ENCODE measurements at places on chromosomes 3 and 15.

GRCh38 chr15:83999396-84000135, 236.0 kb upstream of the GOLGA6L4 start:
- no peak for DNase-seq

DNA sequence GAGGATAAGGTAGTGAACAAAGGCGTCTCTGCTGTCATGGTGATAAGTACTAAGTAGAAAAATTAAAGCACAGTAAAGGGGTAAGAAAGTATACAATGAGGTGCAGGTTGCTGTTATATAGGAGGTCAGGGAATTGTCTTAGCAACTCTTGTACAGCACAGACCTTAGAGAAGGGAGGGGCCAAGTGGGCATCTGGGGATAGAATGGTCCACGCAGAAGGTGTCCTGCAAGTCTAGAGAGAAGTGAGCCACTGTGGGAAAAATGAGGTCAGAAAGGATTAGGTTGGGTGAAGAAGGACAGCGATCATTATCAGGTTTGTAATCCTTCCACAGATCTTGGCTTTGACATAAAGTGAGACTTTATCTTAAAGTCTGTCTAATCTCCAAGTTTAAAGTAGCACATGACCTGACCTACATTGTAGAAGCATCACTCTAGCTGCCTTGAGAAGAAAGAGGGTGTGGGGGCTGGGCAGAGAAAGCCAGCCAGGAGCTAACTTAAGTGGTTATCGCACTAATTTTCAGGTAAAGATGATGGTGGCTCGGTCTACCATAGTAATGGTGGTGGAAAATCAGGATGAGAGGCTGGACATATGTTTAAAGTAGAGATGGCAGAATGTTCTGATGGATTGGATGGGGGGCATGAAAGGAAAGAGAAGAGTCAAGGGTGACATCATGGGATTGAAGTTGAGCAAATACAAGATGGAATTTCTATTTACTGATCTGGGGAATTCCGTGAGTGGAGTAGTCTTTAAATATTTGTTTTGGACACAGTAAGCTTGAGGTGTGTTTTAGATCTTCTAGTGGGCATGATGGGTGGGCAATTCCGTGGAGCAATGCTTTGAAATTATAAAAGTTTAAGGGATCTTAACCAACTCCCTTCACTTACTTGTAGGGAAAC, 919.2 kb downstream of the ROBO1 start:
- DNase-seq = no peak

DNA sequence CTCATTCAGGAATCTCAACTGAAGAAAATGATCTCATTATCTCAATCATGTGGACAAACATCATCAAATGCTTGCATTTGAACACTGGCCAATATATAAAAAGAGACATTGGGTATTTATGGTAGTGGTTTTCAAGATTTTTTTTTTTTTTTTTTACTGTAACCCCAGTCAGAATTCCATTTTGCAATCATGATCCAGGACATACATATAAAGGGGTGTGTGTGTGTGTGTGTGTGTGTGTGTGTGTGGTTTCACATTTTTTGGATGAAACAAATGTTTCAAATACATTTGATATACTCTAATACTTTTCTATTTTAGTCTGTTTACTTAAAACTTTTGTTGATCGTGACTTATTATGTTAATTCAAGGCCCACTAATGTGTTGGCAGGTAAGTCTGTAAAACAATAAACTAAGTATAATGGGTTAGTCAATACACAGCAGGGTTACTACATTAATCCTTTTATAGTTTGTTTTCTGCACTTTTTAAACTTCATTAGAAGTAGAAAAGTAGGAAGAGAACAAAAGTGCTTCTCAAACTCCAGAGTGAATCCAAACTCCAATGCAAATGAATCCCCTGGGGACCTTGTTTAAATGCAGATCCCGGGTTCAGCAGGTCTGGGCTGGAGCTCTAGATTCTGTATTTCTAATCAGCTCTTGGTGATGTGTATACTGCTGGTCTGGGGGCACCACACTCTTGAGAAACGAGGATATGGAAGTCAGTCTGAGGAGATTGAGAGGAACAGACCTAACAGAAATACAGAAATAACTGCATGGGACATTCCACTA, 17.6 kb downstream of the THRB start:
- no peak for DNase-seq

DNA sequence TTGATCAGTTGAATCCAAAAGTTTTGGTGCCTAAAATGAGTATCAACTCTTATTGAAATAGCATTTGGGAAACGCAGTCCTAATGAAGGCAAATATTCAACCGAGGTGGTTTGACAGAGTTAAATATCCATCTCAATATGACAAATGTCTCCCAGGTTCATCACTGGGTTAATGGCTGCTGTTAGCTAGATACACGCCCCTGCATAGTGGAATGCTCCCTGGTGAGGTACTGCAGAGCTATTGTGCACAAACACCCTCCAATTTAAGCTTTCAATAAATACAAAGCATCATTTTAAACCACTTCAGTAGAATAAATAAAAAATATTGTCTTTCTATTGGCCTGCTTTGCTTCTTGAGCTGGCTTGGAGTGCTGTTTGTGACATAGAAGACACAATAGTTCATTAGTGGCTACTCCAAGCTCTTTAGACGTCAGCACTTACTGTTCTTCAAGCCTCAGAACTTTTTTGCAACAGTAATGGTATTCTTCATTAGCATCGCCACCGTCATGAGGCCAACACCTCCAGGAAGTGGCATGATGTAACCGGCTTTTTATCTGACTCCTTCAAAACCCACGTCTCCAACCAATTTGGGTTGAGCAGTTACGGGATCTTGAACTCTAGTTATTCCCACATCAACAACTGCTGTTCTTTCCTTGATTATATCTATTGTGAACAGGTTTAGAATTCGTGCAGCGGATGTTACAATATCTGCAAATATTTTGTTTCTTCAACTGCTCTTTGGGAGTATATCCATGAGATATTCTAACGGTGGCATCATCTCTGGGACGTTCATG, 1159.6 kb upstream of the EPHA6 start:
- DNase-seq = no peak

- DNase-seq = no peak
Observed at GRCh38 chr15:100049936-100050876, 291.6 kb downstream of the ADAMTS17 start.

GRCh38 chr15:23467110-23467600, 20.1 kb upstream of the GOLGA6L2 start:
- peak; percentile 4 for DNase-seq

GRCh38 chr15:29968099-29968894, 114.5 kb upstream of the GOLGA8J start:
- no peak for DNase-seq

- DNase-seq = no peak
Observed at GRCh38 chr15:98902931-98903330, 104.7 kb downstream of the PGPEP1L start.

Measured in NCI-H1694 treated with DMSO at 0.1 percent for 48 hours (cell line).